ENCODE measurements at places on chromosomes 5 and 9.

GRCh38 chr5:153489611-153490010 is 859 bp upstream of the GRIA1 start:
- no peak for DNase-seq

DNA sequence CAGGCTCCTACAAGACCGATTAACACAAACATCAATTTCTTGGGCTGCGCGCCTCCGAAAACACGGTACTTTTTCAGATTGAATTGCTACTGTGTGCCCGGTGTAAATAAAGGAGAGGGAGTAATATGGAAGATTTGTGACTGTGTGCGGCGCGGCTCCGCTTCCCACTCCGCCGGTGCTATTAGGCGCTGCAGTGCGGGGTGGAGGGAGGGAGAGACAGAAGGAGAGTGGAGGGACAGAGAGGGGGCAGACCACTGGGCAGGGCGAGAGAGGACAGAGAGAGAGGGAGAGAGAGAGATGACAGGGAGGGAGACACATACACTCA is 24.7 kb upstream of the RNU6ATAC start:
- no peak for DNase-seq

GRCh38 chr5:177333420-177334154 is 17.9 kb downstream of the LMAN2 start:
- DNase-seq, result no peak

DNA sequence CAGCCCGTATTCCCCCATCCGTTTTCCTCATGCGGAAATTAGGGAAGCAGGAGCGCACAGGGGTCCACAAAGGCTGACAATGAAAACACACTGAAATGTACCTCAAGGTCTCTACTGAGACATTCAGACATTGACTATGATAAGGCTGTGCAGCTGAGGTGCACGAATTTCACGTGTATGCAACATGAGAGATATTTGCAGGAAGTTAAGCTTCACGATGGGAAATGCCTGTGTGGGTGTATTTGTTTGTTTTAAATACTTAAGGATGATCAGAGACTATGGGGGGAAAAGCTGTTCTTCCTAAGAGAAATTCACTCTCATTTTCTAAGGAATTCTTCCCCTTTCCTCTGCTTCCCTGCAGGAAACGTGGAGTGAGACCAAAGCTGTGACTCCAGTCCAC is 2.6 kb upstream of the SPATA31E1 start:
- no peak for DNase-seq

GRCh38 chr5:1338506-1339070 is 6.3 kb downstream of the CLPTM1L start:
- DNase-seq, result no peak

DNA sequence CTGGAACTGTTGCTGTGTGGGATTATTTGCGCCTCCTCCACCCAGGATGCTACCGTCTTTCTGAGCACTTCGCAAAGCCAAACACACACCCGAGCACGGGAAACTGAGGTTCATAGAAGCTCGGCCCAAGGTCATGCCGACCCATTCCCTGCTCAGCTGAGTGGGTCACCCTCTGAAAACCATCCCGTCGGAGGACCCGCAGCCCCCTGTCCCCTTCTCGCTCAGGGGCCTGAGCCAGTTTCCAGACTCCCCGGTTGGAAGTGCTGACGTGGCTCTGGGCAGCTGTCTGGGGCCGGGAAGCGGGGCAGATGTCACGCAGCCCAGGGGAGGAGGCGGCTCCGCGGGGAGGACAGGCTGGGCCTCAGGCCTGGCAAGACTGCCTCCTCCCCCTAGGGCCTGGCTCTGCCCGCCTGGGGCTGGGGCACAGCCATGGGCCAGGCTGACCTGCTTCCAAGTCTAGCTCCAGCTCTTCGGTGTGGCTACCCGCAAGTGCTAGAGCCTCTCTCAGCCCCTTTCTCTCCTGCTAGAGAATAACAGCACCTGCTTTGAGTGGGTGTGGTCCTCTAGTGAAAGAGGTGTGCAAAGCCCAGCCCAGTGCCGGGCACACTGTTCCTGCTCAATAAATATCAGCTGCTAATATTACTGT is 9.9 kb upstream of the CXXC5 start:
- no peak for DNase-seq

DNA sequence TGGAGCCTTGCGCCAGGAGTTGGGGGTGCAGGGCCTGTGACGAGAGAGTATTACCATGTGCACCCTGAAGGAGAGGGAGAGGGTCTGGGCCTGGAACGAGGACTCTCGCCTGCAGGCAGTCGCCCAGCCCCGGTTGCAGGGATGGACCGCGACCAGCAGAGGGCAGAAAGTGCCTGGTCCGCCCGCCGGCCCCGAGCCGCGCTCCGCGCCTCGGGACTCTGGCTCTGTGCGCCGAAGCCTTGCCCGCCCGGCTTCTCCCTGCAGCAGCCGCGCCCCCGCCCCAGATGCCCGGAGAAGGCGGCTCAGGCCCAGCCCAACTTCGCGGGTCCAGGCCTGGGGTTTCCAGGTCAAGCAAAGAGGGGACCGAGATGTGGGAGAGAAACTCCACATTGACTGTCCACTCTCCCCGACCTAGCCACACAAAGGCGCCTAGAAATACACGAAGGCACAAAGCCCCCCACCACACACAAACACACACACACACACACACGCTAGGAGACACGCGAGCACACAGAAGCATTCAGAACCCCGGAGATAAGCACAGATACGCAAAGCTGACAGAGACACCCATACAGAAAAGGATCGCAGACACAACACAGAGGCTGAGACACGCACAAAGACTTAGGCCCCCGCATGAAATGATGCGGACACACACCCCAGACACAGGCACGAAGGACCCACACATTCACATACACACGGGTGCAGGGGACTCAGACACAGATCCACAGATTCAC is 2.0 kb upstream of the LMX1B start:
- peak; percentile 58 for DNase-seq

GRCh38 chr9:99385814-99386279 is 163.8 kb downstream of the SEC61B start:
- DNase-seq, result no peak

GRCh38 chr9:21803649-21804048 is 1.2 kb downstream of the MTAP start:
- no peak for DNase-seq

- DNase-seq, result no peak
These were observed 43.4 kb downstream of the ERBIN start for GRCh38 chr5:65969539-65970393.

DNA sequence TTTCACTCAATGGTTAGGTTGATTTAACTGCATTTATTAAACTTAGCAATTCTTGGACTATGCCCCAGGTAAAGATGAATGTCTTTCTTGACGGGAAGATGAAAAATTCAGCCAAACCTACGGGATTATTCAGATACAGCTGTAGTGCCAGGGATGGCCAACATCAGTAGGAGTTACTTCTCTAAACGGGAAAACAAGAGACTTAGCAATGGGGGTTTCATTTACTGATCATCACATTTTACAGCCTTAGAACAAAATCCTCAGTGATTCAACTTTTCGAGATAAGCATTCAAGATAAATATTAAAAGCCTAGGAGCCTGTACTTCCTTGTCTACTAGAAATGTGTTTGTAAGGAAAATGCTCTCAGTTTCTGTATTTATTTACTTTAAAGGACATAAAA is 46.1 kb downstream of the S1PR3 start:
- DNase-seq, result no peak

DNA sequence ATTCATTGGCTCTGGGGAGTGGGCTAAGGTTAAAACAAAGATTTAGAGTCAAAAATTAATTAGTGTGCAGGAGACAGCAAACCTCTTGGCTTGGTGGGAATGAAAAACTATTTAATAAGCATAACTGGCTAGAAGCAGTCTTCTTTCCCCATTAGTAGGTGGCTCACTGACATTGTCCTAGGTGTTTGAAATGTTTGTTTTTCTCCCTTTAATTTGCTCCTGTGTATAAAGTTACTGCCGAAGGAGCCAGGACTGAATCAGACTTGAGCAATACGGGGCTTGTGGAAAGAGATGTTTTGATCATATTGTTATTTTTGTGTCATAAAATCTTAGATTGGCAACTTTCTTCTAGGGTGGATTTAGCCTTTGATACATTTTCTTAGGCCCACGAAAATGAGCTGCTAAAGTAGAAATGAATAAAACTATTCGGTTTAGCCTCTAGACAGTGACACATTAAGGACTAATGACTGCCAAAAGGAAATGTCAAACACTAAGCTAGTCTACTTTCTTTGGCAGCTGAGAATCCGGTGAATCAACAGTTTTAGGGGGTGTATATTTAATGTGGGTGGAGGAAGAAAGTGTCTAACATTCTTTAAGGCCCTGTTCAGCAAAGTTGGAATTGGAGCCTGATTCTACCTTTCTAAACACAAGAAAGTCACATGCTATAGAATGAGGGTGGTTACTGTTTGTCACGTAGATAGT is 30.2 kb downstream of the LRRTM2 start:
- no peak for DNase-seq

GRCh38 chr9:132299221-132299620 is 55.6 kb downstream of the SETX start:
- DNase-seq, result no peak

DNA sequence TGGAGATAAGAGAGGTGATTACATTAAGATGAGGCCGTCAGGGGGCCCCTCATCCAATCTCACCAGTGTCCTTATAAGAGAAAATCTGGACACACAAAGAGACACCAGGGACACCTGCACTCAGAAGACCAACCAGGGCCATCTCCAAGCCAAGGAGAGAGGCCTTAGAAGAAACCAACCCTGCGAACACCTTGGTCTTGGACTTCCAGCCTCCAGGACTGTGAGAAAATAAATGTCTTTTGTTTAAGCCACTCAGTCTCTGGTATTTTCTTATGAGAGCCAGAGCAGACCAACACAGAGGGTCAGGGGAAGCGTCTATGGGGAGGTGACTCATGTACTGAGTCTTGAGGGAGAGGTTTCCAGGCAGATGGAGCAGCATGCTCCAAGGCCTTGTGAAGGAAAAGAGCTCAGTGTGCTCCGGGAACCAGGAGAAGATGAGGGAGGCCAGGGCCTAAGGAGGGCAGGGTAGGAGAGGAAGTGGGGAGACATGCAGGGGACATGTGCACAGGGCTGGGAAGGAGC is 5.4 kb downstream of the PHYKPL start:
- no peak for DNase-seq

DNA sequence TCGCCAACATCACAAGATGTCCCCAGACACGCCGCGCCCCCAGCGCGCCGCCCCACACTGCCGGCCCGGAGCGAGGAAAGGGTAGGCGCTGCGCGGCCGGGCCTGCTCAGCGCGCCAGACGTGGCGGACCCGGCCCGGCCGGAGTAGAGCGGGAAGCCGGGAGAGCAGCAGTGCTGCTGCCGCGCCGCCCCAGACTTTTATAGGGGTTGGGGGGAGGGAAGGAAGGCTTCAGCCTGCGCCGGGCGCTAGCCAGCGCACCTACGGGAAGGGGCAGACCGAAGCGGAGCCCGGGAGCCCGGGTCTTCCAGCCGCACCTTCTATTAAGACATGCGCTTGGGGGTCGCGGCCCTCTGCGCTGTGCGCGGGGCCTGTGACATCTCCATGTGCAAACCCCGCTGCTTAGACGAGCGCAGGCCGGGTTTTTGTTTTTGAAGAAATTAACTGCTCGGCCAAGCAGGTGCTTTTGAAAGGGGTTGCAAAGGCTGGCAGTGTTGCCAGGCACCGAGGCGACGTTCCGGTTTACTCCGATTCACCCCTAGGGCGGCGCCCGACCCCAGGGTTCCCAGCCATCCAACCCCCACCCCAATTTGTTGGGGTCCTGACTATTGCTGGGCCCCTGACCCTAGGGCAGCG is 353 bp upstream of the PAX5 start:
- DNase-seq, result peak; percentile 54
